ENCODE measurements at places on chromosomes 6 and 20.

- H3K27me3 ChIP-seq: no peaks in the 10 kb centered on the region
- no peak overlapping the region for H3K4me3 ChIP-seq
- H3K36me3 ChIP-seq: peaks cover 6% of the 10 kb centered on the region
- peaks cover 23% of the 10 kb centered on the region for H3K4me1 ChIP-seq
- no peak for DNase-seq
- H3K27ac ChIP-seq: peak overlapping the region; percentile 19
These were observed 8.8 kb downstream of the BICRAL start for GRCh38 chr6:42790549-42791181.

DNA sequence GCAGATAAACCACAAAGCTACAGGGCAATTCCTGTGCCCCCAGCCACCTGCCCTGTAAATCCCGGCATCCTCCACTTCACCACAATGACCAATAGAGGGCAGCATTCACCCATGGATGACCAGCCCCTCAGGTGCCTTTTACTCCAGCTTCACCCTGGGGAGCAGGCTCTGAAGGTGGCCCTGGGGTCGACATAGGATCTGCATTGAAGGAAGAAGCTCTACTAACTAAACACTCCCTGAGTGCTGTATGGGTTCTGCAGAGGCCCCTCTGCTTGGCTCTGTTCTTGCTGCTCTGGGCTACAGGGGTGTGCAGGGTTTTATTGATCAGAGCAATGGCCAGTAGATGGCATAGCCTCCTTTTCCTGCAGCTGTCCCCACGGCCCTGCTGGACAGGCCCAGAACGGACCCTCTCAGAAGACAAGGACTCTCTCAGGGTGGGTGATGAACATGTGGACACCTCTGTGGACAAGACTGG is 20.3 kb downstream of the CST4 start:
- no peaks in the 10 kb centered on the region for H3K36me3 ChIP-seq
- H3K4me1 ChIP-seq: no peaks in the 10 kb centered on the region
- peaks cover 2% of the 10 kb centered on the region for H3K27me3 ChIP-seq
- peak; percentile 41 for DNase-seq
- H3K27ac ChIP-seq: no peak overlapping the region

DNA sequence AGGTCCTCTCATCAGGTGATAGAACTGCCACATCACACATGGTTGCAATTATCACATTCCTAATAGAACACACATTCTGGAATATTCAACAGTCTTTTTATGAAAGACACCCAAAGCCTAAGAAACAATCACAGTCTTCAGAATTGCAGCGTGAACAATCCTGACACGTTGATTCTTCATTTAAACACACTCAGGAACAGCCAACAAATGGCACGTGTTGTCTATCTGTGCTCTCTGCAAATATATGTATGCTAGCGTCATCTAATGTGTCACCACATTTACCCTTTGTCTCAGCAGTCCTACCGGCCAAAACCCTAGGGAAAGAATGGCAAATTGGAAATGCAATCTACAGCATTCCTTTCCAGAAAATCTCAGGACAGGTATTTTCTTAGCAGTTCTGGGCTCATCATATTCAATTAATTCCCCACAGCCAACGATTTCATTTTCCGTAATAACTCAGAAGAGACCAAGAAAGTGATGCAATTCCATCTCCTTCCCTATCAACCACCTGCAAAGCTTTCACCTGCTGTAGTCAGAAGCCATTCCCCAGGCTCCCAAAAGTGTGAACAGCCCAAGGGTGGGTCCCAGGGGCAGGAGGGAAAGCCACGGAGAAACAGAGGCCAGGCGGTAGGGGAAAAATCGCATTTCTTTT is 280.3 kb upstream of the JARID2 start:
- DNase-seq: no peak
- no peak overlapping the region for H3K4me3 ChIP-seq
- H3K4me1 ChIP-seq: no peaks in the 10 kb centered on the region
- no peak overlapping the region for H3K27ac ChIP-seq

- no peak overlapping the region for H3K27ac ChIP-seq
- peaks cover 9% of the 10 kb centered on the region for H3K4me1 ChIP-seq
- no peaks in the 10 kb centered on the region for H3K36me3 ChIP-seq
- no peak overlapping the region for H3K4me3 ChIP-seq
- no peak for DNase-seq
These were observed 1.7 kb downstream of the POPDC3 start for GRCh38 chr6:105178110-105178509.

DNA sequence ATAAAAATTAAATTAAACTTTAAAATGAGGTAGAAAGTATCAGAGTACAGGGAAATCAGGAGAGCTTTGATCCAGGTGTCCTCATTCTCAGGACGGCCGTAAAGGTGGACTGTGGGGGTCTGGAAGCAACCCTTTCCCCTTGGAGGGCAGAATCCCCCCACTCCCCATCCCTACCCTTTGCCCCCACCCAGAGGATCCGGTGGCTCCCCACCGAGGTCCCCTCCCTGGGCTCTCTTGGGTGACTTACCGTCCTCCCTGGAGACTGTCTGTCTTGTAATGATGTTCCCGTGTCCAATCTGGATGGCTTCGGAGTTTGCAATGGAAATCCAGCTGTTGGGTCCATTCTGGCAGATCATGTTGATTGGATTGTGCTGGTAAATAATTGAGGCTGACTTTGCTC is 7.3 kb downstream of the ZBP1 start:
- H3K36me3 ChIP-seq: peaks cover 5% of the 10 kb centered on the region
- H3K4me1 ChIP-seq: peaks cover 12% of the 10 kb centered on the region
- no peak overlapping the region for H3K4me3 ChIP-seq
- H3K27ac ChIP-seq: no peak overlapping the region
- H3K27me3 ChIP-seq: no peaks in the 10 kb centered on the region
- DNase-seq: no peak

GRCh38 chr20:50387996-50388332 is 122.2 kb upstream of the PTPN1 start:
- no peak overlapping the region for H3K27ac ChIP-seq
- H3K36me3 ChIP-seq: no peaks in the 10 kb centered on the region
- DNase-seq: no peak
- no peak overlapping the region for H3K4me3 ChIP-seq

GRCh38 chr6:17842934-17843821 is 136.5 kb upstream of the NUP153 start:
- no peak for DNase-seq
- no peaks in the 10 kb centered on the region for H3K36me3 ChIP-seq
- no peak overlapping the region for H3K27ac ChIP-seq
- H3K27me3 ChIP-seq: peaks cover 2% of the 10 kb centered on the region

- H3K4me3 ChIP-seq: no peak overlapping the region
- no peaks in the 10 kb centered on the region for H3K4me1 ChIP-seq
These were observed 339.4 kb downstream of the CDH26 start for GRCh38 chr20:60297649-60298048.

- no peaks in the 10 kb centered on the region for H3K27me3 ChIP-seq
- no peak for DNase-seq
- H3K4me1 ChIP-seq: no peaks in the 10 kb centered on the region
- H3K27ac ChIP-seq: no peak overlapping the region
- no peak overlapping the region for H3K4me3 ChIP-seq
These were observed 29.5 kb upstream of the ILRUN start for GRCh38 chr6:34726055-34726454.

- peaks cover 18% of the 10 kb centered on the region for H3K36me3 ChIP-seq
- no peak for DNase-seq
- peaks cover 3% of the 10 kb centered on the region for H3K27me3 ChIP-seq
- H3K4me1 ChIP-seq: peaks cover 56% of the 10 kb centered on the region
- peak overlapping the region; percentile 53 for H3K4me3 ChIP-seq
These were observed 257.5 kb downstream of the ADGB start for GRCh38 chr6:146856296-146856695.

GRCh38 chr6:45609141-45609638 is 231.5 kb upstream of the SUPT3H start:
- no peak for DNase-seq
- no peak overlapping the region for H3K4me3 ChIP-seq
- H3K4me1 ChIP-seq: peaks cover 39% of the 10 kb centered on the region
- H3K27me3 ChIP-seq: no peaks in the 10 kb centered on the region

DNA sequence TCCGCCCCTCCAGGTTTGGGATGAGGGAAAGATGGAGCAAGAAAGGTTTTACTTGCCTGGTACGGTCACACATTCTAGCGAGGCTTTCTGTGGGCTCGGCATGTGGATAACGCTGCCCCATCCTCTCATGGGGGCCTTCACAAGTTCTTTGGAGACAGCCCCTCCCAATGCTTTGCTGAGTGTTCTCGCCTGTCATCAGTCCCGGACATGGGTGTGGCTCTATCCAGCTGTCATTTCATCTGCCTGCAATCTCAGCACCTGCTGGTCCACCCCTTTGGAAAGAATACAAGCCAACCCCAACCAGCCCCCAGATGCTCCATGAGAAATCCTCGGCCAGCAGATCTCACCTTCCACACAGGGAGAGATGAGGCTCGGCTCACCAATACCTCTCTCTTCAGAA is 30.3 kb upstream of the MDGA1 start:
- H3K36me3 ChIP-seq: no peaks in the 10 kb centered on the region
- no peak for DNase-seq
- H3K4me3 ChIP-seq: no peak overlapping the region
- H3K27me3 ChIP-seq: no peaks in the 10 kb centered on the region
- H3K4me1 ChIP-seq: peaks cover 7% of the 10 kb centered on the region
- H3K27ac ChIP-seq: no peak overlapping the region

All from activated naive CD8-positive, alpha-beta T cell treated with anti-CD3 and anti-CD28 coated beads, Interleukin-2, amount 50 U/mL, for 24 hours (primary cell).